ENCODE measurements at places on chromosomes 6 and 20.
A peak's percentile ranks its signal among the peaks of the same experiment; 100 is the strongest.

GRCh38 chr20:46012921-46013320 is 4.2 kb downstream of the MMP9 start:
- DNase-seq: no peak

- DNase-seq: peak; percentile 12
Observed at GRCh38 chr6:105179244-105180065, at the start of gene POPDC3. TSS of gene POPDC3 (minus strand) at chr6:105180014. CDS start at chr6:105161909, 18,105 bp downstream.

- no peak for DNase-seq
Observed at GRCh38 chr20:20759132-20759531, 46.7 kb upstream of the RALGAPA2 start.

- DNase-seq: no peak
Observed at GRCh38 chr20:25242231-25242630, 5.7 kb upstream of the PYGB start.

DNA sequence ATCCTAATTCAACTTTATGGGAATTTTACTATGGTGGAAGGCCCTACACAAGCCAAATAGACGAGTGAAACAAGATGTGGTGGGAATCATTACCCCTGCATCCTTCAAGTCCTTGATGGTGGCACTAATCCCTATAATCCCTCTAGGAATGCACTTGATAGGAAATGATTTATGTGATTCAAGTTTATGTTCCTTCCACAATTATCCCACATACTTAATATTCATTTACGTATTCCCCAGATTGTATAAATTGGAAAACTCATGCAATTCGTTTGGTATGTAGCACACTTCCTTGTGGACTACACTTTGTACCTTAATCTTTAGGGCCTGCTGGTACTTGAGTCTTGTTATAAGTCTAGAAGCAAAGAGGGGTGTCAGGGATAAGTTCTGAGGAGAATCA is 40.8 kb downstream of the PKIB start:
- DNase-seq: no peak

DNA sequence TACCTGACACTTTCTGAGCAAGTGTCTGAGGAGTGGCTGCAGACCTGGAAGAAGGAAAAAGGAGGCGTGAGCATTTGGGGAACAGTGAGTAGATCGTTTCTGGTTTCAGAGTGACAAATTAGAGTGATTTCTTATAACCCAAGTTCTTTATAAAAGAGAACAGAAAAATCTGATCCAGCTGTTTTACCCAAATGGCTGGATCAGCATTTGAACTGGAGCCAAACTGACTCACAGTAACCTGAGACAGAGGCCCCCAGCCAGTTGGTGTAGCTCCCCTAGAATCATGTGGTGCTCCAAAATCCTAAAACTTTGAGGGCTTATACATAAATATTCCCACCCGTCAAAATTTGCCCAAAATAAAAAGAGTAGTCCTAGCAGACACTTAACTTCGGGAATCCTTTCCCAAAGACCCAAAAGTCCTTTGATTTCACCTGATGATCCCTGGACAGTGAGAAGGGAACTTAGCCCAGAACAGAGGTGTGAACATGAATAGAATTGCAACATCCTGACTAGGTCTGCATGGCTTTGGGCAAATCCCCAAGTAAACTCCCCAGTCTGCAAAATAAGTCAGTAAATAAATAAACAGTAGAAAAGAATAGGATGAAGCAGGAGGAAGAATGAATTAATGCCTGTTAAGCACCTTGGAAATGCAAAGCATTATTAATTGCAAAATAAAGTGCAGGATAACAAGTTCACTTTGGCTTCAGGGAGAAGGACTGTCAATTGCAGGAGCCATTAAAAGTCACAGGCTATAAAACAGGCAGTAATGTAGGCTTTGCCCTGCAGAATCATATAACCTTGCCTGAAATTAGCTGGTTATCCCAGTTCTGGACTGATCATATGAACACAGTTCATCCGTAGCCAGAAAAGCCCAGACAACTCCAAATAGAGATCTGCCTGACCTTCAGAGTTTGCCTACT is 262.0 kb upstream of the JARID2 start:
- DNase-seq: no peak

GRCh38 chr20:20199361-20200160 is 147.2 kb downstream of the CFAP61 start:
- DNase-seq: no peak

DNA sequence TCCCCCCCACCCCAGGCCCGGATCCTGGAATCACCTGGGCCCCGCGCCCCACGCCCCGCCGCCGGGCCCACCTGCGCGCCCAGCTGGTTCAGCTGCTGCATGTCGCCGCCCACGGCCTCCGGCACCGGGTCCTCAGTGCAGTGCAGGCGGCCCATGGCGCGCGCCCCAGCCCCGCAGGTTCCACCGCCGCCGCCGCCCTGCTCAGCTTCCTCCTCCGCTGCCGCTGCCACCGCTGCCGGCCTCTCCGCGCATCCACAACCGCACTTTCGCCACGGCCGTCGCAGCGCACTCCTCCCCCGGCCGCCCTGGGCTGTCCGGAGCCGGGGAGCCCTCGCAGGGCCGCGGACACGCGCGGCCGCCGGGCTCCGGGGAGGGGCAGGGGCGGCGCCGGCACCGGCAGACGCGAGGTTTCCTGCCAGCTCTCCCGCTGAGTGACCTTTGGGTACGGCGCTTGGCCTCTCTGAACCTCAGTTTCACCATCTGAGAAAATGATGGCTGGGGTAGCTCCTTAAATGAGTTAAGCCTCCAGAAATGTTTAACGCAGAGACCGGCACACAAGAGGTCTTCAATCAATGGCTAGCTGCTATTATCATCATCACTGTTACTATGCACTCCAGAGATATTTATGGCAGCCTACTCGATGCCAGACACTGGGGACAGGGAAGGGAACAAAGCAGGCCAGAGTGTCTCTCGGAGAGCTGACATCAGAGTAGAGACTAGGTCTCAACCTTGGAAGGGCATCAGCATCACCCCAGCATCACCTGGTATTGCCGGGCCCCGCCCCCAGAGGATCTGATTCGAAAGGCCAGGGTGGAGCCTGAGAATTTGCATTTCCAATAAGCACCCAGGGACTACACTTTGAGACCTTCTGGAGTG is at the start of gene COMMD7:
Gene COMMD7, minus strand, starts transcription at position 231 of the 876 bp plus-strand sequence. Its CDS starts 76 bp downstream, at position 155.
- DNase-seq: peak; percentile 56

DNA sequence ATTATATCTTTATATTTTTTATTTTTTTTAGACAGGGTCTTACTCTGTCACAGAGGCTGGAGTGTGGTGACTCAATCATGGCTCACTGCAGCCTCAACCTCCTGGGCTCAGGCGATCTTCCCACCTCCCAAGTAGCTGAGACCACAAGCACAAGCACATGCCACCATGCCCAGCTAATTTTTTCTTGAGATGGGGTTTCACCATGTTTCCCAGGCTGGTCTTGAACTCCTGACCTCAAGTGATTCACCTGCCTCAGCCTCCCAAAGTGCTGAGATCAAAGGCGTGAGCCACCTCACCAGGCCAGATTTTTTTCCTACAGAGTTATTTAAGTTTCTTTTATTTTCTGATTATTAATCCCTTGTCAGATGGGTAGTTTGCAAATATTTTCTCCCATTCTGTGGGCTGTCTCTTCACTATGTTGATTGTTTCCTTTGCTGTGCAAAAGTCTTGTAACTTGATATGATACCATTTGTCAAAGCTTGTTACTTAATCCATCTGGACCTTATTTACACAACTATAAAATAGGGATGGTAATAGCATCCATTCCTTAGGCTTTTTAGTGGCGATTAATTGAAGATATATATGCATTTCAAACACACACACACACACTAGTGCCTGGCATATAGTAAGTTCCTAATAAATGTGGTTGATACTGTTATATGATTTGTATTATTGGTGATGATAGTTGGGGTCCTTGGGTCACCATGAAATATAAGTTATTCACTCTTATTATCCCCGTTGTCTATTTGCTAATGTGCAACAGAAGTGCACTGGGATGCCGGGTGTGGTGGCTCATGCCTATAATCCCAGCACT is 187.1 kb downstream of the BCAS1 start:
- DNase-seq: no peak

GRCh38 chr6:42013134-42013516 is 37.2 kb upstream of the TAF8 start:
- DNase-seq: no peak

DNA sequence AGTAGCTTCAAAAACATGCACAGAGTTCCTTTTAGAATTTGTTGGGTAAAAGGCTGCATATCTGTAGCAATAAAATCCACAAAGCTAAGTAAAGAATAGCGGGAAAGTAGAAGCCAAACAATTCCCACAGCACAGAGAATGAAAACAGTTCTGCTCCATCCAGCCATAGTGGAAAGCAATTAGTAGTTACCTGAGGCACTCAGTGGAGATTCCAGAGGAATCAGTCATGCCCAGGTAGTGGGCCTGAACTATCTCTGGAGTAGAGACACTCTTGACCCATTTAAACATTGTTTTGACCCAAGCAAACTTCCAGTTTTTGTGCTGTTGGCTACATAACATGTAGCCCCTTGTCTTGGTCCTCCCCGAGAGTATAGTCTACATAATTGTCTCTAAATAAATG is 559.5 kb upstream of the PTCHD4 start:
- no peak for DNase-seq

GRCh38 chr6:69578361-69578890 is 218.4 kb downstream of the LMBRD1 start:
- no peak for DNase-seq

GRCh38 chr6:165245287-165245686 is 64.1 kb downstream of the C6orf118 start:
- DNase-seq: no peak

- no peak for DNase-seq
Observed at GRCh38 chr6:70601014-70601413, 34.3 kb downstream of the SDHAF4 start.

GRCh38 chr20:20562507-20562906 is 149.9 kb downstream of the RALGAPA2 start:
- DNase-seq: no peak

DNA sequence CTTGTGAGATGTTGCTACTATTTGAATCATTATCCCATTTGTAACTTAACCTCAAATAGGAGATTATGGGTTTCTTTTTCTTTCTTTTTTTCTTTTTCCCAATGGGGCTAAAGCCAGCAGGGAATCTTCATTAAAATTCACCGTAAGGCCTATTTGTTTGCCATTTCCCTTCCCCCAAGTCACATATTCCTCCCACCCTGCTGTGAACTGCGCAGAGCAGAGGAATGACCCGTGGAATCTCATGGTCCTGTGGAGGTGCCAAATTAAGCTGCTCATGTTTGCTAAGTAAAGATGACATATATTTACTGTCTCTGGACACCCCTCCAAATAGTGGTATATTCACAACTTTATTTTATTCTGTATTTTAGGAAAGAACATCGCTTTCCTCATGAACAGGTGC is 699.3 kb downstream of the RNF144B start:
- no peak for DNase-seq

GRCh38 chr6:15472621-15473020 is 190.2 kb downstream of the DTNBP1 start:
- DNase-seq: no peak

- no peak for DNase-seq
Observed at GRCh38 chr20:9884666-9885065, 45.8 kb upstream of the PAK5 start.

DNA sequence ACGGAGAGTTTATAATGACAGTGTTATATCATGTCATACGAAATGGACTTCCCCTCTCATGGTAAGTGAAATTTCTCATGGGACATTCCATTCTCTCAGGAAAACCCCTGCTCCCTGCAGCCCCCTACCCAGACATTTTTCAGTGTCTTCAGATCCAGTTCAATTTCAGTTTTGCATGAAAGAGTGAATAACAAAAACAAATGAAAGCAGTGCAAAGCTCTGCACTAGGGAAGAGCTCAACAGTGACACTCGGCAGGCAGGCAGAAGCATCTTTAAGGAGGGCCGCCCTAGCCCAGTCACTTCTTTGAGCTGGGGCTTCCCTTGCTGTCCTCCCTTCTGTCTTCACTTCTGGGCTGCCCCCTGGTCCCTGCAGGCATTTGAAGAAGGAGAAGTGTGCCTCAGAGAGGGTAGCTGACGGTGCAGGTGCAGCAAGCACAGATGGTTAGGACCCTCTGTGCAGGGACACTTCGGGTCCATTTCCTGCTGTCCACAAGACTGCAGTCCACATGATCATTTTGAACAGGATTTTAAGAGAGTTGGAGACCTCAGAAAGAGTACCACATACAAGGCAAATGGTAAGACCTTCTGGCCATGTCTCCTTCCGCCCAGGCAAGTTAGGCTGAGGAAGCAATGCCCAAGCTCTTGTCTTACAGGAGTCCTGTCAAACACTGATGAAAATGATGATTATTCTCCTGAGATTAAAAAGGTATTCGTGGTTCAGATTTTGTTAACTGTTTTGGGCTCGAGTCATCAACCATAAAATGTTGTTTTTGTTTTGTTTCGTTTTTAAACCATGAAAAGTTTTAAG is 5.4 kb upstream of the DUSP22 start:
- no peak for DNase-seq

GRCh38 chr6:55557146-55557545 is 21.8 kb downstream of the HMGCLL1 start:
- no peak for DNase-seq

DNA sequence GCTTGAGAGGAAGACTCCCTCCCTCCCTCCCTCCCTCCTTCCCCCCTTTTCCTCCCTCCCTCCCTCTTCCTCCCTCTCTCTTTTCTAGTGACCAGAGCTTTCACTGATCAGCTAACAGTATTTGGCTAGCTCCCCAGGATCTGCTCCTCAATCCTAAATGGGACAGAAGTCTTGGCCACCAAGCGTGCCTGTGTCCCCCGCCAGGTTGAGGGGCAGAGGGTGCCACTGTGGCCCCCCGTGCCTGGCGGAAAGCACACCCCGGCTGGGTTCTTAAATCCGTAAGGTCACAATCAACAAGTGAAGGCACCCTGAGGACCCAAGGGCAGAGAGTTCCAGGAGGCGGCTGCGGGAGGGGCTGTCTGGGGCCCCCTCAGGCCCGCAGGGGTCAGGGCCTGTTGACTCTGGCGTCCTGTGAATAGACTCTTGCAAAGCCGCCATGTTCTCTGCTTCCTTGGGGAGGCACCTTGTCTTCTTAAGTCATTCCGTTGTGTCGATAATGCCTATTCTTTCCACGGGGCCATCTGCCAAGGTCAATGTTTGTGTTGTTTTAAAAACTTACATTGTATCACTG is 38.9 kb upstream of the STX16 start:
- DNase-seq: no peak

DNA sequence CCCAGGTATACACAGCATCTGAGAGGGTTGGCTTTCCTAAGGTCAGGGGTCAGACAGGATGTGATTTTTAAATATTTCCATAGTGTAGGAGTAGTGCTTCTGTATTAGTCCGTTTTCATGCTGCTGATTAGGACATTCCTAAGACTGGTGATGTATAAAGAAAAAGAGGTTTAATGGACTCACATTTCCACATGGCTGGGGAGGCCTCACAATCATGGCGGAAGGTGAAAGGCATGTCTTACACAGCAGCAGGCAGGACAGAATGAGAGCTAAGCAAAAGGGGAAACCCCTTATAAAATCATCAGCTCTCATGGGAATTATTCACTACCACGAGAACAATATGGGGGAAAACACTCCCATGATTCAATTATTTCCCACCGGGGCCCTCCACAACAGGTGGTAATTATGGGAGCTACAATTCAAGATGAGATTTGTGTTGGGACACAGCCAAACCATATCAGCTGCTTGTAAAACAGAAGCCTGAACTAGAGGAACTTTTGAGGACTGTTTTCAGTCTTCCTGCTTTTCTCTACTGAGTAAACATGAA is 91.0 kb upstream of the MEI4 start:
- DNase-seq: no peak

- no peak for DNase-seq
Observed at GRCh38 chr20:49987868-49988690, 5.3 kb downstream of the SNAI1 start.

- DNase-seq: no peak
Observed at GRCh38 chr6:56902641-56903464, 52.1 kb upstream of the BEND6 start.

- no peak for DNase-seq
Observed at GRCh38 chr6:117687021-117687648, 11.9 kb downstream of the NUS1 start.

GRCh38 chr20:19875376-19876221 is 117.5 kb downstream of the RIN2 start:
- no peak for DNase-seq
